Midbrain (tissue), 1 donor: ENCODE measurements at places on chromosomes 11 and 22.
A peak's percentile ranks its signal among the peaks of the same experiment; 100 is the strongest.

DNA sequence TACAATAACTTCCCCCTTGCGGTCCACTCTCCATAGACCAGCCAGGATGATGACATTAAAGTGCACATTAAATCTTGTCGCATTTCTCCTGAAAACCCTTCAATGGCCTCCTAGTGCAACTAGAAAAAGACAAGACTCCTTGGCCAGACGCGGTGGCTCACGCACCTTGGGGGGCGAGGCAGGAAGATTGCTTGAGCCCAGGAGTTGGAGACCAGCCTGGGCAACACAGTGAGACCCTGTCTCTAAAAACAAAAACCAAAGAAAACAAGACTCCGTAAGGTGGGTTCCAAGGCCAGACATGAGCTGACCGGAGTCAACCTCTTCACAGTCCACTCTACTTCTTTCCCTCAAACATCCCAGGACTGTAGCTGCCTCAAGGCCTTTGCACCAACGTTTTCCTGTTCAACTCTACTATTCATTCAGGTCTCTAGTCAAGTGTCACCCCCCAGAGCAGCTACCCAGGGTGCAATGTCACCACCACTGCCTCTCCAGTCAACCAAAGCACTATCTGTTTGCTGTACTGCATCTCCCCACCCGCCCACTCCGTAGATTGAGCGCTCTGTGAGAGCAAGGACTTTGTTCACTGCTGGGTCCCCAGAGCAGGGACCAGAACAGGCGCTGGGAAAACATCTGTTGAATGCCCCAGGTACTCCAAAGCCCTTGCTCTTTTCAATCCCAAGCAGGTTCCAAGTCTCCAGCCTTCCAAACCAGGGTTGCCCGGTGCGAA lies 739 bp downstream of the ZMAT5 start:
- no peak for DNase-seq

- DNase-seq: peak; percentile 32
Observed at GRCh38 chr22:23070418-23071229, at the start of gene GNAZ. TSS of gene GNAZ (plus strand) at chr22:23070519. CDS start at chr22:23095696, 25,177 bp downstream.

DNA sequence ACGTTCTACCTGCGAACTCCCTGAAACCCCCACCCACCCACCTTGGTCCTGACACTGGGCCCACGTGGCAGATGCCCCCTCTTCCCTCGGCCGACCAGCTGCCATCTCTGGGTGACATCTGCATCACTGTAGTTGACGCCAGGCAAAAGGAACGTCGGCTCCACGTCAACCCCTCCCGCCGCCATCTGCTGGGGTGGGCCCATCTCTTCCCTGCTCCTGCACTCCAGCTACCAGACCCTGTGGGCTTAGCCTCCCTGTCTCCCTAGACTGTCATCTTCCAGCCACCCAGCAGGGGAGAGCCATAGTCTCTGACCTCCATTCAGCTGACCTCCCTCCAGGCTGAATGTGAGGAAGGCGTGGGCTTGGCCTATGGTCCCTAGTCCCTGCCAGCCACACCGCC lies 21.4 kb downstream of the CHID1 start:
- DNase-seq: no peak

GRCh38 chr22:19995611-19996339 lies 20.8 kb downstream of the ARVCF start:
- DNase-seq: no peak

- no peak for DNase-seq
Observed at GRCh38 chr11:116037861-116038260, 533.6 kb upstream of the CADM1 start.
